ENCODE measurements at places on chromosomes 7 and 10.

DNA sequence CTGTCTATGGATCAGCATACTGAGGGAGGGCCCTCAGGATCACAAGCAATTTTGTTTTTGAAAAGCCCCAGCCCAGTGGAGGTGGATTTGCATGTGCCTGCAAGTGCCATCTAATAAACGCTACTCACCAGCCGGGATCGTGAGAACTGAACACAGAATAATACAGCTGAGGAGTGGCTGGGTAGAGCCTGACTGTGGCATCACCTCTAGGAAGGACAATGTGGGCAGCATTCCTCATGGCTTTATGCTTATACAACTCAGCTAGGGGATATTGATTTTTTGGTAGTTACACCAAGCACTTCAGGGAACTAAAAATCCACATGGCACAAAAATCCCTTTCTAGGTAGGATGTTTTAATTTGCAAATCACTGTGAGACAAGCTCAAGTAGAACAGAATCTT, 72.7 kb upstream of the PALS2 start:
- no peak for DNase-seq

GRCh38 chr7:94406696-94407095, 12.0 kb downstream of the COL1A2 start:
- no peak for DNase-seq

DNA sequence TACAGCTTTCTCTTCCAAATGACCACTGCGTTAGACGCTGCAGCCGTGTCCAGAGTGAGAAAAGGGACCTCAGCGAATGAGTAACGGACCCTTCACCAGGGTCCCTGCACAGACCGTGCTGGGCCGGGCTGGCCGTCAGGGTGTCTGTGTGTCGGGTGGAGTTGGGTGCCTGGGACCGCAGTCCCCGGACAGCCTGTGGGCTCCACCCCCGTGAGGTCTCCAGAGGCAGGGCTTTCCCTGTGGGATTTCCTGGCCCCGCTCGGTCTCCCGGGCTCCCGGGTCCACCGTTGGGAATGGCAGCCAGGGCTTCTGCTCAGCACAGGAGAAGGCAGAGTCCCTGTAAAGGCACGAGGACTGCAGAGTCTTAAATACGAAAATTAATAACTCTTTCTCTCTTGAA, 509.7 kb downstream of the TCERG1L start:
- no peak for DNase-seq

- no peak for DNase-seq
These were observed 122.8 kb downstream of the KAT6B start for GRCh38 chr10:74949034-74949832.

DNA sequence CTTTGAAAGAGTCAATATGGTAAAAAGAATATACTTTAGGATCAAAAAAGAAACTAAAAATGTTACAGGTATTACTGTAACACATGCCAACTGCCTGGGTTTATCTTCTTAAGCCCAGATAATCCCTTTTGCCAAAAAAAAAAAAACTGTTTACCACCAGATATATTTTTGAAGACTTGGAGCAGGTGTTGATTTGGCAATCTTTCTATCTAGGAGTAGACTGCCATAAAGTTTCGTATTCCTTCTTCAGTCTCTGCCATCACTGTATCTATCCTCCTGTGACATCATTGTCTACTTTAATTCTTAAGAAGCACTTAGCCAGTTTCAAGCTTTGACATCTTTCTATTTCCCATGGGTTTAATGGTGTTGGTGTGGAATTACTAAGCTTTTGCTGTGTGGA, 161.0 kb downstream of the ST7 start:
- no peak for DNase-seq

DNA sequence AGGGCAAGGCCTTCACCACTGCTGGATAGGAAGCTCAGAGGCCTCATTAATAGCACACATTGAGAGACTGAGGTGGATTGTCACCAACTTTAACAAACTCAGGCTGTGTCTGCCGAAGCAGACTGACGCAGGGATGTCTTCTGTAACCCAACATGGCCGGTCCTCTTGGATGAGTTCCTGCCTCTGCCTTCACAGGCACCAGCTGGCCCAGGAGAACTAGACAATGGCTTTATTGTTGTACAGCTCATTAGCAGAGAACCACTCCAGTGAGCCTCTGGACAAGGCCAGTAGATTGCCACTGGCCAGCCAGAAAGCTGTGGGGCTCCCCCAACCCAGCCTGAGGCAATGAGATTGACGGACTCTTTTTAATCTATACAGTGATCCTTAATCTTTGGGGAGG, 9.4 kb downstream of the NODAL start:
- no peak for DNase-seq

DNA sequence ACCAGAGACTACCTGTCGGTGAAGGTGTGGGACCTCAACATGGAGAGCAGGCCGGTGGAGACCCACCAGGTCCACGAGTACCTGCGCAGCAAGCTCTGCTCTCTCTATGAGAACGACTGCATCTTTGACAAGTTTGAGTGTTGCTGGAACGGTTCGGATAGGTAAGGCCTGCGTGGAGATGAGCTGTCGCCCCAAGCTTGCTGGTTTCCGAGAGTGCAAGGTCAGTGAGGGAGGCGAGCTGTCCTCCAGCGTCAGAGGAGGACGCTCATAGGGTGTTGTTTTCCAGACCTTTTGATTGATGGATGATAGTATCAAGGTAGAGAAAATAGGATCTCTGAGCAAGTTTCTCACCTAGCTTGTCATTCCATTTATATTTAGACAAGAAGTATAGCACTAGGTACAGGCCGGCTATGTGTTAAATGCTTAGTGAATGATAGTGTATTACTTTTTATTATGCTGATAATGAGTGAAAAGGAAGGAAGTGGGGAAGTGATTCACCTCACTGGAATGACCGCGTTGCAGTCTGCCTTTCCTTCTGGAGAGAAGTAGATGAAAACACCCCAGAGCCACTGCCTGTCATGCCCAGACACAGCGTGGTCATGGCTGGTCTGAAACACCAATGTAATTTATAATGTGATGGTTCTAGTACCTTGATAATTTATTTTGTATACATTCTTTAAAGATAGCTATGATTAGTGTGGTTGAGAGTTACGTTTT, 33.9 kb downstream of the BNIP3 start:
- no peak for DNase-seq

GRCh38 chr10:13087986-13088618, 11.9 kb upstream of the OPTN start:
- no peak for DNase-seq

- DNase-seq = no peak
These were observed 153.3 kb downstream of the LRRTM3 start for GRCh38 chr10:67079126-67079525.

- DNase-seq = peak; percentile 46
These were observed 156.4 kb downstream of the PRPF18 start for GRCh38 chr10:13743101-13743693.

DNA sequence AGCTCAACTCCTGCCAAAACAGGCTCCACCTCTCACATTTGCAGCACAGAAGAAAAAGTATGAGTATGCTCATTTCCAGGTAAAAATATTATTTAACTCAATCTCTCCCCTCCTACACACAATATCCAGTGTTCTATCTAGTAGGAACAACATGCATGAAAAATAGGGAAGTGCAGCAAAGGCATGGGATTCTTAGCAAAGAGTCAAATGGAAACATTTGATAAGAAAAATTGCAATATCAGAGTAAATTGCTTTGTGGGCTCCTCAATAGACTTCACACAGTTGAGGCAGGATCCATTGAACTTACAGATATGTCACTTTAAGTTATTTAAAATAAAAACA, 150.9 kb downstream of the ANK3 start:
- no peak for DNase-seq

DNA sequence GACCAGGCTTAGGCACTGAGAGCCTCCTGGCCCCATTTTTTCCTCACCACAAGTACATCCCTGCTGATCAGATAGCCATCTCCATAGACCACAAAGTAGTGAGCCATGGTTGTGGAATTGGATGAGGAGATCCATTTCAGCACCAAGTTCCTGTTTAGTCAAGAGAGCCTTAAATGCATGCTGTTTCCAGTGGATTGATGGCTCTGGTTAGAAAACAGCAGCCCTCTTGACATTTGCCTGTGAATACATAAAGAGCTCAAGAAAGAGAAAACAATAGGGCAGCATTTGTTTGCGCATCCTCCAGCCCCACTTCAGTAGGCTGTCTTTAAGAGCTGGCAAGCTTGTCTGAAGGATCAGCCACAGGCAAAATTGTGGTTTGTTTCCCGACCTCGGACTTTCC, 251.2 kb downstream of the POU6F2 start:
- no peak for DNase-seq

GRCh38 chr10:63318491-63318890, 147.3 kb downstream of the JMJD1C start:
- no peak for DNase-seq

DNA sequence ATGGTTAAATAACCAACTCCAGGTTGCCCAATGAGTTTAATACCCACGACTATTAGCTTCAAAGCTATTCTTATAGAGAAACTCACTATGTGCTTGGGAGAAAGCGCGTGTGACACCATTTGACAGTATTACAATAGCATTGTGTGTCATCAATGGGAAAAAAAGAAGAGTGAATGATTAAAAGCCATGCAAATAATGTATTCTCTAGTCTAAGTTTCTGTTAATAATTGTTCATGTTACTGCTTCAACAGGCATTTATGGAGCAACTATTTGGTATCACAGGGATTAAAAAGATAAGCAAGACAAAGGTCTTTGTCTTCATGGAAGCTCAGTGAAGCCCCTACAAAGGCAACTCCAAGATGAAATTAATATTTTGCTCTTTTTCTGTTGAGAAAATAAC, 47.2 kb downstream of the CAV1 start:
- no peak for DNase-seq

GRCh38 chr10:120971671-120972070, 120.5 kb downstream of the WDR11 start:
- no peak for DNase-seq

- no peak for DNase-seq
These were observed 17.3 kb downstream of the DIP2C start for GRCh38 chr10:672203-672602.

GRCh38 chr7:150999497-151000230, 8.8 kb downstream of the NOS3 start:
- DNase-seq = no peak

DNA sequence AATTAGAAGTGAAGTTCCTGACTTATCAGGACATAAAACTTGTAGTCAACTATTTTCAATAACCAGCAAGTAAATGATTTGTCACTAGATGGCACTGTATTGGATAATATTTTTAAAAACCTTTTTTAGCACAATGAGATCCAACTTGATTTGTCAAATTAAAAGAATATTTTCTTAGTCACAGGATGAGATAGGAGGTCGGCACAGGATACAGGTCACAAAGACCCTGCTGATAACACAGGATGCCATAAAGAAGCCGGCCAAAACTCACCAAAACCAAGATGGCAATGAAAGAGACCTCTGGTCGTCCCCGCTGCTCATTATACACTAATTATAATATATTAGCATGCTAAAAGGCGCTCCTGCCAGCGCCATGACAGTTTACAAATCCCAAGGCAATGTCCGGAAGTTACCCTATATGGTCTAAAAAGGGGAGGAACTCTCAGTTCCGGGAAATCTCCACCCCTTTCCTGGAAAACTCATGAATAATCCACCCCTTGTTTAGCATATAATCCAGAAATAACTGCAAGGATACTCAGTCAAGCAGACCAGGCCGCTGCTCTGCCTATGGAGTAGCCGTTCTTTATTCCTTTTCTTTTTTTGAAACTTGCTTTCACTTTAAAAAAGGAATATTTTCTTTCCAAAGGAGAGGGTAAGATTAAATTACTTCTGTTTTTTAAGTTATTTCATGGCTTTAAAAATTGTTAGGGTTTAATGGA, 255.7 kb upstream of the MKLN1 start:
- DNase-seq = no peak

GRCh38 chr7:149735779-149736477, 37.5 kb downstream of the ZNF467 start:
- DNase-seq = no peak

DNA sequence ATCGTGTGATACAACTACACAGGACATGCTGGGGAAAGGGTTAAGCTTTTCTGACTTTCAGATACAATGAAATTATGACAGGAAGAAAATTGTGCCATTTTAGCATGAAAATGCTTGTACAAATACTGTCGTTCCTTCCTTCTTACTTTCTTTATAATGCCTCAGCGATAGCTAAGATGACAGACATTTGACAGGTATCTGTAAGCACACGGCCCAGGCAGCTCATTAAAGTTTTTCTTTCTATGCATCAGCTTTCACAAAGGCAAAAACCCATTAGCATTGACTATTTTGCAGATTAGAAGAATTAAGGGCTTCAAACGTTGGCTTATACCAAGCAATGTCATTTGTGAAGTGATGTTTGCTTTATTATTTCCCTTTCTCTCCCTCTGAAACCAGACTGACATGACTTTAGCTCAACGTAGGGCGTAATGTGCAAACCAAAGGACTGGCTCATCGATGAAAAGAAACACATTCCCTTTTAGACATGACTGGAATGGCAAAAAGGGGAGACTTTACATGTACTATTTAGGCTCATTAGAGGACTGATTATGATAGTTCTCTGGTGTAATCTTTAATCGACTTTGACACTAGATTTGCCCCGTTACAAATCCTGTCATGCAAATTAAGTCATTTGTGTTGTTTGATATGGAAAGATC, 258.4 kb upstream of the SP8 start:
- DNase-seq = no peak

DNA sequence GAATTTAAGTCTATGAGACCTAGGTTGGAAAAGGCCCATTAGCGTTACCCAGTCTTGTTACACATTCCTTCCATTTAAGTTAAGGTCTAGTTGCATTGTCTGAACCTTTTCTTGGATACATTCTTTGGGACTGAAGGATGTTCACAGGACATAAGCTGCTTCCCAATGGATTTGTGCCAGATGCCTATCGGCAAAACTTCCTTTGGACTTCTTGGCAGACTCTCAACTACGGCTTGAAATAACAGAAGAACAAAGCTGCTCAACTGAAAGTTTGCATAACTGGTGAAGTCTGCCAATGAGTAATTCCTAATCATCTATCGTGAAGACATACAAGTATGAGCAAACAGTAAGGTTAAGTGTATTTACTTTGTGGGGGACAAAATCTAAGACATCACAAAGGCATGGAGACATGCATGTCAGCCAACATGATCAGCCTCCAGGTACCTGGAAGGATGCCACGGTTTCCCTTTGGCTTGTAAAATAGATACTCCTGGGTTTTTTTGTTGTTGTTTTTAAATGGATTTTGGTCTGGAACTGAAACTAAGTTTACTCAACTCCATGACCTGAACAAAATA, 35.4 kb downstream of the MALSU1 start:
- DNase-seq = no peak

DNA sequence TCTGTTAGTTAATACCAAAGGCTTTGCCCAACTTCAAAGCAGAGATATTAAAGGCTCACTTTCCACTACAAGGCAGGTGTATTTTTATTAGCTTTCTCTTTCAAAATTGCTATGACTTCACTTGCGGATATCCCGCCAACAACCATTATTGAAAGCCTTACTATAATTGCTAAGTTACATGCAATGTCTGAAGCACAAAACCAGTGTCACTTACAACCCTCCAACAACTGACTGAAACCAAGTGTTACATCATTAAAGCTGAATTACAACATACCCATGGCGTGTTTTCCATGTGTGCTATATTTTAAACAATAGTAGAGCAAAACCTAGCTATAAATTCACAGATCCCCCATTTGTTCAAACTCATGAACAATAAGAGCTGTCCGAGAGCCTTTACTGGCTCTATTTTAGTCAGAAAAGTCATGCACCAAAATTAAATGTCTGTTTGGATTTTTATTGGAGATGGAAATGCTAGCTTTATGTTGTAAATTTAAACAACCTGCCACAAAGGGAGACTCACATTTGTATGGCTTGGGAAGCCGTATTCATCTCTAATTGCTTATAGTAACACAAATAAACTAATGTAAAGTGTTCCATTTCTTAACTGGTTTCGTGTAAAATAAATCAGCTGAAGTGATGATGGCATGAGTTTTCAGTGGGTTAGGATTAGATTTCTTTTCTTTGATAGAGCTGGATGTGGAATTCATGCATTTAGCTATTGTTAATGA, 227.1 kb downstream of the AGMO start:
- no peak for DNase-seq

Measured in GM12878 (cell line).